ENCODE measurements at places on chromosomes 1 and 21.

DNA sequence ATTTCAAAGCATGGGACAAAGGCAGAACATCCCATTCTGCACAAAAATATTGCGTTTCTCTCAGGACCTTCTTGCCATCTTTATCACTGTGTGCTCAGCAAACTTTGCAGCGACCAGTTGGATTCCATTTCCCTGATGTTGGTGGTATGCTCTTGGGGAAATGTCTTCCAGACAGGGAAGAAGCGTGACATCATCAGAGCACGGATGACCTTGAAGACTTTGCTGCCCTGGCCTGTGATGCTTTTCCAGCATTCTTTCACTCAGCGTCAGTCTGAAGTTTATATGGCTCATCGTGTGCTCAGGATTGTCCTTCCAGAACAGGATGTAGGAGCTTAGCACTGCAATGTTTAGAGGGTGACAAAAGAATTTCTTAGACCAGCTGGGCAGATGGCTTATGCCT, 131.4 kb upstream of the F3 start:
- DNase-seq, result no peak

GRCh38 chr1:2095394-2095793, 45.2 kb downstream of the PRKCZ start:
- no peak for DNase-seq

- no peak for DNase-seq
Observed at GRCh38 chr1:229092377-229093237, 178.3 kb upstream of the RAB4A start.

DNA sequence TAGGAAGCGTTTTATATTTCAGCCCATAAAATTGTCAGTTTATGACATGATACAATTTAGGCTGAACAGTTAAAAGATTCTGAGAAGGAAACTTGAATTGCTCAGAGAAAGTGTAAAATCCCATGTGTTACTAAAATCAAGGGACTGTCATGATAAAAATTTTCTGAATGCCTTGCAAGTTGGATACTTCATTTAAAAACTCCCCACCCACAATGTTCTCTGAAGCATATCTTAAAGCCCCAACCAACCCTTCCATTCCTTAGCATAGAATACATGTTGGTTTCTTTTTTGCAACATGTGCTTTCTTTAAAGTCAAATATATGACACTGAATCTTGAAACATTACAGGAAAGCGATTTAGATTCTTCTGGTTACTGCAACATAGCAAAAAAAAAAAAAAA, 97.4 kb downstream of the MRPL39 start:
- peak; percentile 38 for DNase-seq

GRCh38 chr1:110541906-110542395, 23.0 kb upstream of the KCNA10 start:
- DNase-seq, result no peak

GRCh38 chr1:78044796-78045562, 787 bp upstream of the GIPC2 start:
- DNase-seq, result no peak

DNA sequence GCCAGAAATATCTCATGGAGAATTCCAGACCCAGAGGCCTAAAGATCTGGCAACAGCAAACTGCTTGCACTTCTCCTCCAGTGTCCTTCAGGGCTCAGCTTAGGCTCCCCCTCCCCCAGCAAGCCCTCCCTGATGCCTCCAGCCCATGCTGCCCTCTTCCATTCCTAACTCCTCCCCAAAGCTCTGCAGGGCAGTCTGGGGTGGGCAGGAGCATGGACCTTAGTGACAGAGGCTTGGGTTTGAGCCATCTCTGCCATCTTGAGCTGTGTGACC, 436.8 kb downstream of the PTPRU start:
- no peak for DNase-seq

GRCh38 chr1:93908394-93909145, 660 bp downstream of the GCLM start:
- peak; percentile 60 for DNase-seq

DNA sequence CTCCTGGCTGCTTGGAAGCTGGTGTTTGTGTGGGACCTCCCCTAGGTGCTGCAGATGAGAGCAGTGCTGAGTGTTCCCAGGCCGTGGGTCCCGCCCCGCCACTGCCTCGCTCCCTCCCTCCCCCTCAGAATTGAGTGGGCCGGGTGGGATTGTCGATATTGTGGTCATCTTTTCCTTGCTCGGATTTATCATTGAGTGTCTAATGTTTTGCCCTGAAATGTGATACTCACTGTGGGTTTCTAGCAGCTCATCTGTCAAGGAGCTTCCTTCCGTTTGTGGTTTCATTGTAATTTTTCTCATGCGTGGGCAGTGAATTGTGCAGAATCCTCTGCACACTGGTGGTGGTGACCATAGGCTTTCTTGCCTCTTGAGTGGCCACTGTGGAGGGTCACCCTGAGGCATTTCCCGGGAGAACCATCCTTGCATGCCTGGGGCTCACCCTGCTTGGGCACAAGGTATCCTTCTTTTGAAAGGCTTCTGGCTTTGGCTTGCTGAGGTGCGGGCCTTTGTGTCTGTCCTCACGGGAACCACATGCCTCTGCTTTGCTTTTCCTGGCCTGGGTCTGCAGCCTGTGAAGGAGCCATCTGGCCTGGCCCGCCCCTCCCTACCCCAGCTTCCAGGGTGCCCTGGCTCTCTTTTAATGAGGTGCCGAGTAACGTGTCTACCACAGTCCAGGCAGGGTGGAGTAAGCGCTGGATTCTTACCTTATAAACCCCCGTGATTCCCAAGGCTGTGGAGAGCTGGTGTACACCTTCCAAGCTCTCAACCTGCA, 25.6 kb downstream of the SLX9 start:
- no peak for DNase-seq

GRCh38 chr1:33397994-33398393, 32.9 kb downstream of the PHC2 start:
- DNase-seq, result no peak

DNA sequence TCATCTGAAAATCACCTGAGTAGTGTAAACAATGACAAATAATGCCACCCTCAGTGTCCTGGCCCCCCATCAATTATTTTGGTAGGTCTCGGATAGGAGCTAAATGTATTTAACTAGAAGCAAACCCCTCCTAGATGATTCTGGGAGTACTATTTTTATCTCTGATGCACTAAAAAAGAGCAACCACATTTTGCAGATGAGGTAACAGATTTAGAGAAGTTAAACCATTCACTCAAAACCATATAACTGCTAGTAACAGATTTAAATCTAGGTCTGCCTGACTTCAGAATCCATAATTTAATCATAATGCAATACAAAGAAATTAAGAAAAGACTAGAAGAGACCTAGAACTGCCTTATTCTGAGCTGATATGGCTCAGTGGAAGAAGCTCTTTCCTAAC, 17.3 kb upstream of the PTCH2 start:
- no peak for DNase-seq

DNA sequence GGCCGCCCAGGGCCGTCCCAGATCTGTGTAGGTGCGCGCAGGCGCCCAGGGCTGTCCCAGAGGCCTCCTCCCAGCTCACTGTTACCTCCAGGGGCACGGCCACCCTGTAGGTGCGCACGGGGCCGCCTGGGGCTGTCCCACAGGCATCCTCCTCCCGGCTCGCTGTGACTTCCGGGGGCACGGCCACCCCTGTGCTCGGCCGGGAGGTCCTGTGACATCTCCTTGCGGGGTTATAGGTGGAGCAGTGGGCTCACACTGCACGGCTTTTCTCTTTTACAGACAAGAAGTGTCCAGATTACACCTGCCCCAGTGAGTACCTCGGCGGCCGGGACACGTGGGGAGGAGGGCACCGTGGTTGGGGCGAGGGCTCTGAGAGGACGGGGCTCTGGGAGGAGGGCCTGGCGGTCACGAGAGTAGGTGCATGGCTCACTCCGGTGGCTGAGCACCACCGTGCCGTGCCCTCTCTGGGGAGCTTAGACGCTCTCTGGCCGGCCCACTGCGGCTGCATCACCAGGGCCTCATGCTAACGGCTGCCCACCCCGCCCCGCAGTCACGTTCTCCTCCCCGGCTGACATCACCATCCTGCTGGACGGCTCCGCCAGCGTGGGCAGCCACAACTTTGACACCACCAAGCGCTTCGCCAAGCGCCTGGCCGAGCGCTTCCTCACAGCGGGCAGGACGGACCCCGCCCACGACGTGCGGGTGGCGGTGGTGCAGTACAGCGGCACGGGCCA, 21.4 kb downstream of the COL6A1 start:
- DNase-seq, result no peak

DNA sequence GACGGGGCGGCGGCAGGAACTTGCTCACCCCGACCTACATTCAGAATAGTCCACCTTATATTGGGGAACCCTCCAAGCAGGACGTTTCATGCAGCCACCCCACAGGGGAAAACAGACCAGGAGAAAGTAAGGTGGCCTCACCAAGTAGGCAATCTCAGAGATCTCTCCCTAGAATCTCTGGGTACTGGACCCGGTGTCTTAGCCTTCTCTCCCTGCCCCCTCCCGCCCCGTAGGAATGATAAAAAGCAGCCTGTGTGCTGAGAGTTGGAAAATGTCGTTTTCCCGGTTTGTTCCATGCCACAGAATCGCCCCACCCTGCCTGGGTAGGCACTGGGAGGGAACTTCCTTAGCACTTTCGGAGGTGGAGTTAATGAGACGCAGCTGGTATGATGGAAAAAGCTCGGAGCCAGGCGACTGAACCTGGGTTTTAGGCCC, 789 bp upstream of the PTPN14 start:
- DNase-seq, result no peak

DNA sequence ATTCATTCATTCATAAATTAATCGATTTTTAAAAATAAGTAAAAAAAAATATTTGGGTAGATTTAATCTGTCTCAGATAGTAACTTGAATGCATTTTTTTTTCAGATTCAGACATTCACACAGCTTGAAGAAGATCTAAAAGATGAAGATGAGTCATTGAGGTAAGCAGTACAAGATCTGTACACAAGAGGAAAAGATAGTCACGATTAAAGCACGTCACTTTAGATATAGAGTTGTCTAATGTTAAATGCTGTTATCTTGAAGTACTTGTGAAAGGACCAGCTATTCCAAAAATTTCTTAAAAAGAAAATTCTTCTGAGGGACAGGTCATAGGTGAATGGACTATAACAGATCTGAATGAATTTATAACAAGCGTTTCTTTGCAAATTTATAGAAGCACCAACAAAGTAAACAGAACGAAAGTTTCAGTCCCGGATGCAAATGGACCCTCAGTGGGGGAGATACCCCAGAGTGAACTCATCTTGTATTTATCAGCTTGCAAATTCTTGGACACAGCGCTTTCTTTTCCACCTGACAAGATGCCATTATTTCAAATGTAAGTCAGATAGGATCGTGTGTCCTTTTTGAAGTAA, 31.2 kb upstream of the MORC3 start:
- DNase-seq, result no peak

GRCh38 chr1:15755646-15756040, 3.0 kb upstream of the FBLIM1 start:
- DNase-seq, result no peak

GRCh38 chr1:54131419-54131818, 21.4 kb downstream of the CDCP2 start:
- DNase-seq, result no peak
